GM13977 (cell line): ENCODE measurements at places on chromosomes 4 and X.

DNA sequence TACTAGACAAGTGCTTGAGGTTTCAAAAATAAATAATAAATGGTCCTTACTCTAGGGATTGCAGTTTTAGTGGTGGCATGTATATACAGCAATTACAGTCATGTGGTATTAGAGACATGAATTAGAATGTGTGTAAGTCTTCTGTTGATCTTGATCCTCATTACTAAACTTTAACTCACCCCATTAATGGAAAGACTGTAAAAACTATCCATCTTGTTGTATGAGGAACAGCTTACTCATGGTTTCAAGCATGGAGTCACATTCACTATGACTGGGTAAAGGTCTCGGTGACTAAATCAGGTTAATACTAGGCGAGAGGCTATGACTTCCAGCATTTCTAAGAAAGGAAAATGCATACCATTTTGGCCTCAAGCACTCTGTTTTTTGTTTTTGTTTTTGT, 107.0 kb upstream of the HPGD start:
- no peak for DNase-seq

- no peak for DNase-seq
Measured at GRCh38 chr4:104901438-104901837, 245.2 kb upstream of the TET2 start.

GRCh38 chr4:29047341-29048041, 1672.7 kb upstream of the PCDH7 start:
- DNase-seq, result no peak

- no peak for DNase-seq
Measured at GRCh38 chrX:109733613-109734083, 591 bp upstream of the ACSL4 start.

GRCh38 chrX:37383313-37383712, 34.1 kb downstream of the PRRG1 start:
- DNase-seq, result no peak

GRCh38 chrX:9503261-9503660, 38.4 kb downstream of the TBL1X start:
- no peak for DNase-seq

- no peak for DNase-seq
Measured at GRCh38 chrX:47390780-47391179, 20.4 kb downstream of the ZNF157 start.

- DNase-seq, result no peak
Measured at GRCh38 chrX:6465756-6466155, 69.2 kb downstream of the VCX3A start.

- DNase-seq, result no peak
Measured at GRCh38 chr4:133759428-133759827, 442.2 kb downstream of the PABPC4L start.

GRCh38 chr4:154312246-154312645, 179.4 kb downstream of the DCHS2 start:
- DNase-seq, result no peak

GRCh38 chrX:137565921-137566745, at the start of gene ZIC3:
ZIC3 (plus strand) TSS chrX:137566127; CDS start chrX:137566692, 565 bp downstream.
- DNase-seq, result no peak

GRCh38 chr4:2067446-2068197, 8.5 kb downstream of the NAT8L start:
- DNase-seq, result no peak

DNA sequence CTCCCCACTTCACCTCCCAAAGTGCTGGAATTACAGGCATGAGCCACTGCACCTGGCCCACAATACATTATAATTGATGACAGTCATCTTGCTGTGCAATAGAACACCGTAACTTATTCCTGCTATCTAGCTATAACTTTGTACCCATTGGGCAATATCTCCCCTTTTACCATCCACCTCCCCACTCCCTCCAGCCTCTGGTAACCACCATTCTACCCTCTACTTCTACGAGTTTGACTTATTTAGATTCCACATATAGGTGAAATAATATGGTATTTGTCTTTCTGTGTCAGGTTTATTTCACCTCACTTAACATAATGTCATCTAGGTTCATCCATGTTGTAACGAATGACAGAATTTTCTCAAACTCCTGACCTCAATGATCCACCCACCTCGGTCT, 8.2 kb upstream of the TEX11 start:
- DNase-seq, result no peak

DNA sequence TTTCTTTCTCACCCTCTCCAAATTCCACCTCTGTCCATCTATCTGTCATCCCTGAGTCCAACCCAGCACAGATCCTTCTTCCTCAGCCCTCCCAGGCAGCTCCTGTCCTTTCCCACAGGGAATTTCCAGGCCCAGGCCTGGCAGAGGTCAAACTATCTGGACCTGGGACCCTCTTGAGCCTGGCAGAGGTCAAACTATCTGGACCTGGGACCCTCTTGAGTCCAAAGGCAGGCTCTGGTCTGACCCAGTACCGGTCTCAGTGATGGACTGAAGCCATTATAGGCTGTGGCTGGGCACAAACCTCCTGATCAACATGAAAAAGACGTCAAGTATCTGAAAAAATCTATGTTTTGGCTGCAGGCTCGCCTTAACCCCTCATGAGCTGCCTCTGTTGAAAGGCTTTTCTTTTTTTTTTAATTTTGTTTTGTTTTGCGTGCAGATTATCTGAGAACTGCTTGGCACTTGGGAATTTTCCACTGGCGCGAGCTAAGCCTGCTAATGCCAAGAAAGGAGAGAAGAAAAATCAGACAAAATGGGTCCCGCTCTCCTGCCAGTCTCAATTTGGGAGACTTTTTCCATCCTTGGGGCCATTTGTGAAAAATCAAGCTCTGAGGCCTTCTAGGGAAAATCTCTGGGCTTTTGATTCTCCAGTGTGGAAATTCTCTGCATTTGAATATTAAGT, 31.2 kb downstream of the MSX1 start:
- no peak for DNase-seq

DNA sequence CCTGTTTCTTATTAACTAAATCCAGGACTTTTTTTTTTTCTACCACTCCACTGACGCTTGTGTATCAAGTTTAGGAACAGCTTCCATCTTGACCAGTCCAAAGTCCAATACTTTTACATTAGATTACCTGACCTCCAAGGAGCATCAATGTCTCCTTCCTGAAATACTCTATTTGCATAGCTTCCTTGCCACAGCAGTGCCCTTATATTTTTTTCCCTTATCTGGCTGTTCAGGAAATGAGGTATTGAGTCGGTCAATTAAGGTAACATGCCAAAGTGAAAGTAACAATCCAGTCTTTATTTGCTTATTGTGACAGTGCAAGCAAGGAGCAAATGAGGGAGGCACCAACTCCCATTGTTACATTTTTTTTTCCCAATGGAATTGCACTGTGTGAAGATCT, 730.8 kb upstream of the NDST4 start:
- DNase-seq, result no peak

- no peak for DNase-seq
Measured at GRCh38 chr4:68287704-68288392, 42.4 kb upstream of the TMPRSS11B start.

- DNase-seq, result no peak
Measured at GRCh38 chr4:73244945-73245601, 13.5 kb downstream of the ANKRD17 start.

GRCh38 chr4:94550851-94551250, 99.1 kb downstream of the PDLIM5 start:
- no peak for DNase-seq

DNA sequence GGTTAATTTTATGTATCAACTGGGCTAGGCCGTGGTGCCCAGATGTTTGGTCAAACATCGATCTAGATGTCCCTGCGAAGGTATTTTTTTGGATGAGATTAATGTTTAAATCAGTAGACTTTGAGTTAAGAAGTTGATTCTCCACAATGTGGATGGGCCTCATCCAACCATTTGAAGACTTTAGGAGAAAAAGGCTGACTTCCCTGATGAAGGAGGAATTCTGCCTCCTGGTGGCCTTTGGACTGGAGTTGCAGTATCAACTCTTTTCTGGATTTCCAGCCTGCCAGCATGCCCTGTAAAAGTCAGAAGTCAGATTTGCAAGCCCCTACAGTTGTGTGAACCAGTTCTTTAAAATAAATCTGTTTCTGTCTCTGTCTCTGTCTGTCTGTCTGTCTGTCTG, 91.4 kb downstream of the STK32B start:
- no peak for DNase-seq

DNA sequence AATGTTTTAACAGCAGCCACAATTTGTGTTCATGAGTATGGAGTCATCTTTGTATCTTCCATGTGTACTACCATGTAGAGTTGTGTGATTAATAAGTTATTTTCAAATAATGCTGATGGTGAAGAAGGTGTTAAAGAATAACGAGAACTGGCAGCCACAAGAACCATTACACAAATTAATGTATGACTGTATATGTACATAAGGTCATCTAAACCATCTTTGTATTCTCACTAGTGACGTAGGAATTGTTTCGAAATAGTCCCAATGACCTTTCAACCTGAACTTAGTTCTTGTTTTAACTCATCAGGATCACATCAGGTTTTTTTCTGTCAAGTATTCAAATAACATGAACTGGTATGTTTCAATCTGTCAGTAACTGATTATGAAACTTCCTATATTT, 48.3 kb upstream of the NOCT start:
- peak; percentile 54 for DNase-seq

DNA sequence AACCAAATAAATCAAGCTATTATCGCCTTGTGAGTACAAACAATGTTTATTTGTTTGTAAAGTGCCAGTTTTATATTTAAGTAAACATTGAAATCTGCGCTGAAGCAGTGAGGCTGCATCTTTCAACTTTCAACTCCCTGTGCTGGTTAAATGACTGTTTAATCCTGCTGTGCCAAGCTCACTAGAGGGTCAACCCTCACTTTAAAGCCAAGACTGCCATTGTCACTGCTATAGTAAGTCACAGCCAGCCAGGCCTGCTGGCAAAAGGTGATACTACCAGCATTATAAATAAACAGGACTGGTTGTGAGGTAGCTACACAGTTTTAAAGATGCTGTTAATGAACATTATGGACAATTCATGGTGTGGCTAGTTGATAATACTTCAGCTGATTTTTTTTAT, 34.6 kb downstream of the EFHC2 start:
- no peak for DNase-seq

DNA sequence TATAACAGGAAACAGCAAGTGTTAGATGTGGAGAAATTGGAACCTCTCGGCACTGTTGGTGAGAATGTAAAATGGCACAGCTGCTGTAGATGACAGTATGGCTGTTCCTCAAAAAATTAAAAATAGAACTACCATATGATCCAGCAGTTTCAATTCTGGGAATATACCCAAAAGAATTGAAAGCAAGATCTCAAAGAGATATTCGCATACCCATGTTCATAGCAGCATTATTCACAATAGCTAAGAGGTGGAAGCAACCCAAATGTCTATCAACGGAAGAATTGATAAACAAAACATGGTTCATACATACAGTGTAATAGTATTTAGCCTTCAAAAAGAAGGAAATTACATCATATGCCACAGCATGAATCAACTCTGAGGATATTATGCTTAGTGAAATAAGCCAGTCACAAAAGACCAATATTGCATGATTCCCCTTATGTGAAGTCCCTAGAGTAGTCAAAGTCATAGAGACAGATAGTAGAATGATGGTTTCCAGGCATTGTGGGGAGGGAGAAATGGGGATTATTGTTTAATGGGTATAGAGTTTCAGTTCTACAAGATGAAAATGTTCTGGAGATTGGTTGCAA, 467.7 kb downstream of the IDS start:
- no peak for DNase-seq

DNA sequence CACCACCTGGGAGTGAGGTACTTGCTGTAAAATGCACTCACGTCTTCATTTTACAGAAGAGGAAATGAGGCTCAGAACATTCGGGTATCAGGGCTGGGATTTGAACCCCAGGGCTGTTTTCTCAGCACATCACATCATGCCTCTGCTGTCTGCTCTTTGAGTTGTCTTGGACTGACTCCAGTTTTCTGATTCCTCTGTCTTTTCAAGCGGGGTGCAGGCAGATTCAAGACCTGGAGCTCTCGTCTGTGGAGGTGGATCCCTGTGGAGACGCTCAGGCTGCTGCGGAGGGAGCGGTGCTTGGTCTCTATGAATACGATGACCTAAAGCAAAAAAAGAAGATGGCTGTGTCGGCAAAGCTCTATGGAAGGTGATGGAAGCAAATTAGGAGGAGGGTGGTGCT, 6.3 kb downstream of the LAP3 start:
- DNase-seq, result no peak

DNA sequence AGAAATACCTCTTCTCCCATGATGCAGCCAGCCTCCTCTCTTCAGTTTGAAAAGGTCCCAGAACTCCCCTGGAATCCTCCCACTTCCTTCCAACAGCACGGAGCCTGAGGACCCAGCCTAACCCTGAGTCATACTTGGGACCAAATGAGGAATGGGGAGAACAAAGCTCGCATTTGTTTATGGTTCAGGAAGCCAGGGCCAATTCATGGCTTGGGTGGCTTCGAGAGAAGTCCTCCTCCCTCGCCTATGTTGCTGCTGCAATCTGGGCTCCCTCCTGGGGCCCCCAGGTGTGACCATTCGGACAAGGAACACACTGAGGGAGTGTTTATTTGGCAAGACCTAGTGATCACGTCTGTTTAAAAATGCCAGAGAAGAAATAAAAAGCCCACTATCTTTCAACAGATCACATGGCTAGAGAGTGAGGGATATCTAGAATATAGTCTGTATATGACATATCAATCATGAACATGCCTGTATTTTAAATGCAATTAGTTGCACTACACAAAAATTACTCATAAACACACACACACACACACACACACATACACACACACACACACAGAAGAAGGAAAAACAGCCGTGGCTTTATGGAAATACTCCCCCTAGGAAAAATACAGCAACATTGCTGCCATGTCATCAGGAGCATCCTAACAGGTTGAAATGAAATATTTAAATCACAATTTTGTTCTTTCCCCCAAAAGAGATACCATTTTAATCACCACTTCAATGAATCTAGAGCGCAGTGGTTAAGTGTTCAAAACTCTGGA, 155.7 kb upstream of the MAP3K15 start:
- no peak for DNase-seq

GRCh38 chrX:68332201-68332731, 101.0 kb downstream of the OPHN1 start:
- no peak for DNase-seq

DNA sequence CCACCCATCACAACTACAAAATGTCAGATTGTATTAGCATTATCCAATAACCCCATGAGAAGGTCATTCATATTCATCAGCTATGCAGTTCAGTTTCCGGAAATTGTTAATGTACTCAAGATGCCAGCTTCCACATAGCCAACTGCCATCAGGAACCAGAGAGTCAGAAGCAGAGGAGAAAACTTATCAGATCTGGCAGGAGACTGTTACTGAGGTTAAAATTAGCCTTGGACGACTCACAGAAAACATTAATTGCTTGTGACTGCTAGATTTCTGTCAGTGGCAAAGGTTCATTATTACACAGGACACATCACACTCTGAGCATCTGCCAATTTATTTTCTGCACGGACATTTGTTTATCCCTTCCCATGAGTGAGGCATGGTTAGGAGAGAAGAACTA, 352.8 kb downstream of the DHRSX start:
- DNase-seq, result no peak

GRCh38 chrX:74351760-74352159, 47.8 kb downstream of the ZCCHC13 start:
- DNase-seq, result no peak

GRCh38 chrX:12308420-12308819, 170.1 kb downstream of the FRMPD4 start:
- DNase-seq, result no peak

- DNase-seq, result no peak
Measured at GRCh38 chrX:38150993-38151392, 69.7 kb downstream of the SRPX start.
